Stimulated activated CD4-positive, alpha-beta T cell treated with anti-CD3 and anti-CD28 coated beads, Interleukin-4, amount 100 ng/mL, for 48 hours (primary cell): ENCODE measurements at places on chromosomes 7 and 10.

GRCh38 chr10:44951576-44952226 lies 7.9 kb upstream of the RASSF4 start:
- no peak for DNase-seq

DNA sequence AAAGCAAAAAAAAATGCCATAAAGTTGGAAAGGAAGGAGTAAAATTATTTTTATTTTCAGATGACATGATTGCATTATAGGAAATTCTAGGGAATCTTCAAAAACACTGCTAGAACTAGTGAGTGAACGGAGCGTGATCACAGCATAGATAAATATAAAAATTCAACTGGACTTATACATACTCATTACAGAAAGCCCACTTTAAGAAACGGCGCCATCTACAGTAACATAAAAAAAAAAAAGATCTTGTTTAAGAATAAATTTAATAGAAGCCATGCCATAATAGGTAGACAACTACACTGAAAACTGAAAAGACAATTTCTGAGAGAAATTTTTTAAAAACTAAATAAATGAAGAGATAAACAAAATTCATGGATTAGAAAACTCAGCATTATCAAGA lies 623.1 kb upstream of the MGMT start:
- no peak for DNase-seq

GRCh38 chr7:30738026-30738915 lies 13.7 kb upstream of the INMT start:
- DNase-seq = no peak

- no peak for DNase-seq
Measured at GRCh38 chr10:119320981-119321380, 113.6 kb downstream of the GRK5 start.

- DNase-seq = no peak
Measured at GRCh38 chr7:41834805-41835694, 132.2 kb upstream of the INHBA start.

- DNase-seq = no peak
Measured at GRCh38 chr10:118518095-118518494, 77.4 kb downstream of the PRLHR start.

DNA sequence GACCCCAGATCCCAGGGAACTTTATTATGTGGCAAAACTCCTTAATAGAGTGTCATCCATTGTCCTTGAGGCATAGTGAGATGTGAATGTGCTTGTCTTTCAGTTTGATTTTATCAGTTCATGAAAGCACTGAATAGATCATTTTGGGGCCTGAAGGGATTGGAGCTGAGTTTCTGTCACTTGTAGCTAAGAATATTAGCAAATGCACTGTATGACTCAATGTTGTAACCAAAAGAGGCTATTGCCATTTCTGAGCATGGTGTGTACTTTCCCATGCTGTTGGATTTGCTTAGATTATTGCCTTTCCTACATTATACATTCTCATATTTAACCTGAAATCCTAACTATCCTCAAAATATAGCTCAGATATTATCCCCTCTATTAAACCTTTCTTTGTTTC lies 130.4 kb downstream of the PRKG1 start:
- no peak for DNase-seq

DNA sequence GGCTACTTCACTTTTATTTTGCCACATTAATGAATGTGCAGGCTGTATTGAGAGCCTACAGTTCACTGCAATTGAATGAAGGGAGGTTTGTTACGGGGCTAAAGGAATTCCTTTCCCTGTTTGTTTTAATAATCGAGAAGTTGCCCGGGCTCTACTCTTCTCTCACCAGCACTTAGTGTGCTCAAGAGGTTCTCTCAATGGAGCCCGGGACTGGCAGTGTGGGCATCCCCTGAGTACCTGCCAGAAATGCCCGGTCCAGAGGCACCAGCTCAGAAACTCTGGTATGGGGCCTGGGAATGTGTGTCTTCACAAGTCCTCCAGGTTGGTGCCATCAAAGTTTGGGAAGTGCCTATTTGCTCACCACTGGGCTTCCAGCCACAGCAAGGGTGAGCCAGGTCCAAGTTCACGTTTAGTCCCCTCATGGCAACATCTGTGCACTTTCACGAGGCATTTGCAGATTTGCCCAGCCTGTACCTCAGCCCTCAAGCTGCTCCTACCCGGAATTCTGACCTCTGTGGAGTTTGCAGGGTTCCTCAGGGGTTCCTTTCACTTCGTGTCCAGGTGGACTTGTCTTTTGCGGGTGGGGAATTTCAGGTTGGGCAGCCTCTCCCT lies 622.4 kb downstream of the SDK1 start:
- no peak for DNase-seq

DNA sequence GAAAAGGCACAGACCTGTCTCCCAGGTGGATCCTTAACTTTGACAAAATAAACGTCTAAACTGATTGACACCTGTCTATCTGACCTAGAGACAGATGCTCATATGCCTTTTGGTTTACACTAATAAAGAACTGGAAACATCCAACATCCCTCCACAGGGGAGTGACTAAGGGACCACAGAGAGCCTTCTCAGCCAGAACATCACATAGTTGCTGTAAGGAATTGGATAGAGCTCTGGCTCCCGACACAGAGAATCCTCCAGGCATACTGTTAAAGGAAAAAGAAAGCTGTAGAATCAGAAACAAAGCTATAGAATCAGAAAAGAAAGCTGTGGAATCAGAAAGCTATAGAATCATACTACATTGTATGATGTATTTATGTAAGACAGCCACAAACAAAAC lies 258.8 kb downstream of the STK31 start:
- DNase-seq = no peak

- DNase-seq = no peak
Measured at GRCh38 chr10:112938808-112939482, 11.1 kb upstream of the TCF7L2 start.

DNA sequence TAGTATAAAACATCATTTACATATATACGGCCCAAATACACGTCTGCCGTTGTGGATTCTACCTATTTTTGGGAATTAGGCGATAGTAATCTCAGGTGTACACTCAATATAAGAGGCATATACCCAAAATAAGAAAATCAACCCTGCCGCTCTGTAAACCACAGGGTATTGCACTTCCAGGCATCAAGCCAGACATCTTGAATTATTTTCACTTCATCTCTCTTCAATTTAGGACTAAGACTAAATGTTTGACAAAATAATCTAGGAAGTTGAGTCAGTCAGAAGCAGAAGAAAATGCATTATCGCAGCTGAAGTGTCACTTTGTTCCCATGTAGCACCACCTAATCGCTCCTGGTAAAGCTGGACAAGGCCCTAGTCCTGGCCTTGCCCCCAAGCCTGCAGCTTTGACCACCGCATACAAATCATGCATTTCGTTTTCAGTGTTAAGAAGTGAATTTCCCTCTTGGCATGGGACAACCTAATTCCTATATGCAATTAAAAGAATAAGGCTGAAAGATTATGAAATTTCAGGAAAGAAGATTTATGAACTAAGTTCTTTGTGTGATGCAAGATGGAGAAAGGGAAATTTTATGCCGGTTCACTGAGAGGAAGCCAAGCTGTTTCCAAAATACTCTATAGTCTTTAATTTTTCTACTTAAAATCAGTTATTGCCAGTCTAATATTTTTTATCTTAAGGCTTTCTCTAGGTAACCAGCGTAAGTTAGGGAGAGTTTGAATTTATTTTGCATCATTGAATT lies 26.0 kb downstream of the CABCOCO1 start:
- no peak for DNase-seq

GRCh38 chr7:97847791-97848190 lies 24.4 kb downstream of the ASNS start:
- DNase-seq = no peak

DNA sequence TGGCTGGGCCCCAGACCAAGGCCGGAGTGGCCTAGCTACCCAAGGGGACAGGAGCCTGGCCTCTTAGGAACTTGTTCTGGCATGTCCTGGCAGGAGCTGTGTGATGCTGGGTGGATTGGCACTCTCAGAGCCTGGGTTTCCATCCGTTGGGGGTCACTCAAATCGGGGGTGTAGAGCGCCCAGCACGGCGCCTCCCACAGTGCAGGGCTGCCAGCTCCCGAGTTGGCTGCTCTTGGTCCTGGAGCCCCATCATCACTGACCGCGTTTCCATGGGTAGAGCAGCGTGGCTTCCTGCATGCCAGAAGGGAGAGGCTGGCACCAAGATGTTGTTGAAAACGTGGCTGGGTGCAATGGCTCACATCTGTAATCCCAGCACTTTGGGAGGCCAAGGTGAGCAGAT lies 70.3 kb downstream of the UNCX start:
- no peak for DNase-seq

DNA sequence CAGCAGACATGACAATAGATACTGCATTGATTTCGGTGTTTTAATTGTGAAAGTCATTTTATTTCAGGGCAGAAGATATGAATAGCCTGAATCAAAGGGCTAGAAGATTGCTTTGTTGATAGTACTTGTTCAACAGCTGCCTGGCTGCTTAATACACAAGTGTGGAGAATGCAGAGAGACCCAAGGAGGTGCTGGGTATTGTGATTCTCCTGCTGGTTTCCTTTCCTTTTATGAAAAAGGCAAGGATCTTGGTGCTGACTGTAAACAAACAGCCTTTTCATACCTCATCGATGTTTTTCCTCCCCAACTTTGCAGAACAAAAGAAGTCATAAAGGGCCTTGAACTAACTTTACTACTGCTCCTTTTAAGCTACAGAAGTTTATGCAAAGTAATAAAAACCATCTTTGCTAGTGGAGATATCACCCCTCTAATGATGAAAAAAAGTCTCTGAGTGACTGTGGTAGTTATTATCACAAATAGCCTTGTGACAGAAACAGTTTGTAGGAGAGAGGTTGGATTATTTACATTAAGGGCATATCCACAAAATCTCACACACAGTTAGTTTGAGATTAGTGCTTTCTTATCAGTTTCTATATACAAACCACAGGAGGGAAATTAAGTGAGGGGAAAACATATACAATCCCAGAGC lies 800.0 kb downstream of the LRMDA start:
- DNase-seq = no peak

GRCh38 chr10:105041956-105042355 lies 400.9 kb downstream of the SORCS3 start:
- no peak for DNase-seq

DNA sequence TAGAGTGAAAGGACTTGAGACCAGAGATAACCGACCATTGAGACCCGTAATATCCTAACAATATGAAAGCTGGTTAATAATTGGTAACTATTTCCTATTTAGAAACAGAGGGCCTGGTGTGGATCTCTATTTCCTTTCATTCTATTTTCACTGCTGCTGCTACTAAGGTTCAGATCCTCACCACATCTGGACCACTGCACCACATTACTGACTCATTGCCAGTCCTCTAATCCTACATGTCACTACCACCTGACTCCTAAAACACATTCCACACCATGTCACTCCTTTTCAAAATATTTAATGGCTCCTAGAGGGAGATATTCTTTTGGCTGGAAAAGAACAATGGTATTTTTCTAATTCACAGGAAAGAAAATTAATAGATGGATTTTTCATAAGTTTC lies 6.4 kb downstream of the USP54 start:
- no peak for DNase-seq

- DNase-seq = no peak
Measured at GRCh38 chr10:83680470-83680891, 458.8 kb upstream of the GHITM start.

DNA sequence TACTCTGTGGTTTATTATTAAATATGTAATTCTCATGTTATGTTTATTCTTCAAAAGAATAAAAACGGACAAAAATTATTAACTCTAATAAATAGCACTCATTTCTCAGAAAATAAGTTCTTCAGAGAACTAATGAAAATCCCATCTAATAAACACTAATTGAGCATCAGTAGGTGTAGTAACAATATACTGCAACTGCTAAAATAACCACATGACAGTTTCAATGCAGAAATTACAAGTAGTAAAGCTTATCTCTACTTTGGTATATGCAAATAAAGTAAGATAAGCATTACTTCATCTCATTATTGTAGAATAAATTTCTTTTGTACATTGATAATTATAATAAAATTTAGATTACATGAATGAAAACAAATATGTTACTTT lies 56.4 kb upstream of the DKK1 start:
- DNase-seq = no peak

DNA sequence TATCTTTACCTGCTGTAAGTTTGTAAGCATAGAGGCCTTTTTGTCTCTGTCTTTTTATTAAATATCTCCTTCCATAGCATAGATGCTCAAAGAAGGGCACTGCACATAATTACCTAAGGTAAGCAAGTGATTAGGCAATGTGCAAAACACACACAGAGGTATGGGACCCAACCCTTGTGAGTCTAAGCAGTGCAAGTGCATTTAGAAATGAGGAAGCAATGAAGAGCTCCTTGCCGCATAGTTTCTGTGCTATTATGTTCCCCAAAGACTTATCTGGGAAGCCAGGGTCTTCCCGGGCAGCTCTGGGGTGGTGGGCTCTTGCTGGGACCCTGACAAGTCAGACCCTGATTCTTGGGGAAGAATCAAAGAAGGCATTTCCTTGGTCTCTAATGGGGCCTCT lies 13.5 kb upstream of the MGAM2 start:
- DNase-seq = no peak
